Heart right ventricle (tissue), 16 donors: ENCODE measurements at places on chromosomes 13 and 19. TPM values are rescaled to one million over a fixed set of nuclear protein-coding genes. Genes with fewer than 3 reads are reported as not detected.

Gene CAPN12
- 1.1 TPM for polyA plus RNA-seq

Gene PSG5
- not detected for polyA plus RNA-seq

Gene PSG3
- polyA plus RNA-seq = not detected

Gene ZNF606
- 13.5 TPM for polyA plus RNA-seq

GRCh38 chr13:25249001-25249543, 38.2 kb downstream of the MTMR6 start:
- DNase-seq = no peak

GRCh38 chr13:31846961-31847752, 107.8 kb downstream of the RXFP2 start:
- peak; percentile 28 for DNase-seq

DNA sequence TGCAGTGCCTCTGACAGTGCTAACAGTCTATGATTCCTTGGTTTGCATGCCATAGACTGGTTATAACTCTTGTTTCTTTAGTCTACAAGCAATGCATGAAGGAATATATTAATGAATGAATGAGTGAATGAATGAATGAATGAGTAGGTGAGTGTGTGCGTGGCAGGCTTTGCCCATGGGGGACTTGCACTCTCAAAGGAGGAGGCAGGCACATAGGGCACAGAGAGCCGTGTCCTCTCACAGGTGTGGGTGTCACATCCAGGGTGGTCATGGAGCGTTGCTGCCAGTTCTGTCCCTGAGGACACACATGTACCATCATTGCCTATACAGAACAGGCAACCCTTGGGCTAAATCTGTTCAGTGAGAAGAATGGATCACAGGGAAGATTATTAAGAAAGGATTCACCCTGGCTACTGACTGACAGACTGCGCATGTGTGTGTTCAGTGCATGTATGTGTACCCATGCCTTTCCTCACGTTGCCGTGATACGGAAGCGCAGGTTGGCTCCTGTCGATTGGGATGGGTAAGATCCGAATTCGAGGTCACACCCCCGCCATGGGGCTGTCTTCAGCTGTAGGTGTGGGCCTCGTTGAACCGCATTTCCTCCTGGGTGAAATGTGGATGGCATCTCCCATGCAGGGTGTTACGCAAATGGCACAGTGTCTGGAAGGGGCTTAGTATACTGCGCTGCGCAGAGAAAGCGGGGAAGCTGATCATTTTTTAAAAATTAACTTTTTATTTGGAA, 161.4 kb downstream of the STK24 start:
- no peak for DNase-seq

GRCh38 chr13:31330236-31330635, 130.5 kb downstream of the B3GLCT start:
- no peak for DNase-seq

- DNase-seq = no peak
These were observed 104.3 kb downstream of the KCNRG start for GRCh38 chr13:50119591-50119990.

GRCh38 chr13:90564566-90564965, 782.9 kb upstream of the MIR17HG start:
- no peak for DNase-seq

GRCh38 chr13:101181076-101181685, 235.1 kb downstream of the NALCN start:
- no peak for DNase-seq
